CD4-positive, alpha-beta T cell treated with Interleukin-15 for 4 hours (primary cell): ENCODE measurements at places on chromosomes 12 and 14.

GRCh38 chr12:25293653-25294052, 42.9 kb upstream of the KRAS start:
- no peak for DNase-seq

DNA sequence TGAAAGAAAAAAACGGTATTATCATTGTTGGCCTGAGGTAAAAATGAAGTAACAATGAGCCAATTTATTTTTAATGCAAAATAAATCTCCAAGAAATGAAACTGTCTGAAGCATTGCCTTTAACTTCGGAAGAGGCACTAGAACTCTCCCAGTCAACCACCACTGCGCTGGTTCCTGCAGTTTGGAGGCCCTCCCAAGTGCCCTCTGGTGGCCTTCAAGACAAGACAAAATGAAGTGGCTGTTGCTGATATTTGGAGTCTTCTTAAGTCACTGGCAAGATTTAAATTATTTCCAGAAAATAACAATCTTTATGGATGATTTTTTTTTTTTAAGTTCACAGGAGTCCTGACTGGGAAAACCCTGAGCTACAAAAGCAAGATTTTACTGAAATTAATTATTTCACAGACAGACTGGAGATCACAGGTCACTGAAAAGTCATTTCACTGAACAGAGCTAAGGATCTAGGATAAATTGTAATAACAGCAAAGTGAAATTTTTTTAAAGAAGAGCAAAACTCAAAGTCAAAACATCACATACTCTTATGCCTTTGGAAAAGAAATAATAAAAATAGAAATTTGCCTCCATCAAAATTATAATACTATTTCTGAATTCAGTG, 58.2 kb downstream of the DICER1 start:
- peak; percentile 21 for DNase-seq

DNA sequence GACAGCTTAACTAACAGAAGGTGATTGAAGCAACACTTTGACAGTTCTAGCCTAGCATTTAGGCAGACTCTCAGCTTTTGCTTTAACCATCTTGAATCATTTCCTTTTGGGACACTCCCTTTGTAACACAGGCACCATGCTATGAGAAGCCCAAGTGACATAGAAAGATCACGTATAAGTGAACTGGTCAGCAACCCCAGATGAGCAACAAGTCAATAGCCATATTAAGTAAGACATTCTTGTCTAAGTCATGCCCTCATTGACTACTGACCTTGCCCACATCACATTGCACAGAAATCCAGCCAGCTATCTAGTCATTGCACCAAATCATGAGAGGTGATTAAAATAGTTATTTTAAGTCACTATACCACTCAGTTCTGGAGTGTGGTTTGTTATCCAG, 476.8 kb downstream of the TRHDE start:
- DNase-seq, result no peak

DNA sequence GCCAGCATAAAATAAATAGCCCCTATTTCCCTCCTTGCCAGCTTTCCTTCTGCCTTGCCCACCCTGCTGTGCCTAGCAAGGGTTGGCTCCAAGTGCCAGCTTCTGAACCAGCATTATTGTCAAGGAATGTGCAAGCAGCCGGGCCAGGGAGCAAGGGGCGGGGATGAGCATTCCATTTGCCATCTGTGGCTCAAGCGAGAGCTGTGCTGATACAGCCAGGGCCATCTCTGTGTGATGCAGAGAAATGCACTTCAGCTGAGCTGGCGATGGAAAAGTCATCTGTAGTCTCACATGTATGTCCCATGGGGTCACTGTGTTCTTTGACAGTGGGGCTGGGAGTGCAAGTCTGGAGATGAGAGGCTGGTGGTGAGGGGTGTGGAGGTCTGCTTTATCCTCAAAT, 137.3 kb downstream of the SUDS3 start:
- no peak for DNase-seq

GRCh38 chr12:91617818-91618217, 435.2 kb upstream of the DCN start:
- DNase-seq, result no peak
